ENCODE measurements at places on chromosomes 12 and 14.
A peak's percentile ranks its signal among the peaks of the same experiment; 100 is the strongest.

GRCh38 chr12:106953352-106954250 is 2.1 kb upstream of the TMEM263 start:
- peak; percentile 46 for DNase-seq

DNA sequence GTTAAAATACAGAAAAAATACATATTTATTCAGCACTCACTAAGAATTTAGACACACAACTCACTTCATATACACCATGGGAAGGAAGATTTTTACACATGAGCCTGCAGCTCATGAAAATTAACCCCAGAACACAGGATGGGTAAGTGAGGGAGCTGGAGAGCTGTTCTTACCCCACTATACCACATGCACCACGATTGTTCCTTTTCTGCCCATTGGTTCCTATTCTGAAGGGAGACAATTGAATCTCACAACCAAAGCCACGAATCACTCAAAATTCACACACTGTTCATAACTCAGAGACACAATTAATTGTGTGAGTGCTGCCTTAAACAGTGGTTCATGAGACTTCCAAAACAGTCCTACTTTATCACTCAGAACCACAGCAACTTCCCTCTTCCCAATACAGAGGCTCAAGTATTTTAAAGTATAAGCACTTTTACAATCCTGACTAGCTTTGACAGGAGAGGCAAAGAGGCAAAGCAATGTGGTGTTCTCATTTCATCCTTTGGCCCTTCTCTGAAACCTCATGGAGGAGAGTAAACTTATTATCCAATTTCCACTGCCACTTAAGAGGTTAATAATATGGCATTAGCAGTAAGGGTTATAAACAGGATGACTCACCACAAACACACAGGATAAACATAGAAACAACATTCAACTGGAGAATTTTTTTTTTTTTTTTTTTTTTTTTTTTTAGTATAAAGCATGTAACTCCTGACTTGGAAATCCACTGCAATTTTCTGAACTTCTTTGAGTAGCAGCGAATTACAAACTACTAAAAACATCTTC is 59.5 kb downstream of the ITPR2 start:
- DNase-seq, result no peak

- peak; percentile 83 for DNase-seq
Observed at GRCh38 chr14:104826189-104826860, 25.4 kb downstream of the ZBTB42 start.

- DNase-seq, result peak; percentile 49
Observed at GRCh38 chr12:90801776-90802175, 153.2 kb downstream of the CCER1 start.

DNA sequence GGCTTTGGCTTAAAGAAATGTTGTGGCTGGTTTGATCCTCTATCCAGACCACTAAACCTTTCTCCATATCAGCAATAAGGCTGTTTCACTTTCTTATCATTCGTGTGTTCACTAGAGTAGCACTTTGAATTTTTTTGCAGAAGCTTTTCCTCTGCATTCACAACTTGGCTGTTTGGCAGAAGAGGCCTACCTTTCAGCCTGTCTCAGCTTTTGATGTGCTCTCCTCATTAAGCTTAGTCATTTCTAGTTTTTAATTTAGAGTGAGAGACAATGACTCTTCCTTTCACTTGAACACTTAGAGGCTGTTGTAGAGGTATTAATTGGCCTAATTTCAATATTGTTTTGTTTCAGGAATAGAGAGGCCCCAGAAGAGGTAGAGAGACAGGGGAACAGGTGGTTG is 13.8 kb downstream of the KCNMB4 start:
- no peak for DNase-seq

- no peak for DNase-seq
Observed at GRCh38 chr12:101703487-101703886, 6.0 kb downstream of the CHPT1 start.

DNA sequence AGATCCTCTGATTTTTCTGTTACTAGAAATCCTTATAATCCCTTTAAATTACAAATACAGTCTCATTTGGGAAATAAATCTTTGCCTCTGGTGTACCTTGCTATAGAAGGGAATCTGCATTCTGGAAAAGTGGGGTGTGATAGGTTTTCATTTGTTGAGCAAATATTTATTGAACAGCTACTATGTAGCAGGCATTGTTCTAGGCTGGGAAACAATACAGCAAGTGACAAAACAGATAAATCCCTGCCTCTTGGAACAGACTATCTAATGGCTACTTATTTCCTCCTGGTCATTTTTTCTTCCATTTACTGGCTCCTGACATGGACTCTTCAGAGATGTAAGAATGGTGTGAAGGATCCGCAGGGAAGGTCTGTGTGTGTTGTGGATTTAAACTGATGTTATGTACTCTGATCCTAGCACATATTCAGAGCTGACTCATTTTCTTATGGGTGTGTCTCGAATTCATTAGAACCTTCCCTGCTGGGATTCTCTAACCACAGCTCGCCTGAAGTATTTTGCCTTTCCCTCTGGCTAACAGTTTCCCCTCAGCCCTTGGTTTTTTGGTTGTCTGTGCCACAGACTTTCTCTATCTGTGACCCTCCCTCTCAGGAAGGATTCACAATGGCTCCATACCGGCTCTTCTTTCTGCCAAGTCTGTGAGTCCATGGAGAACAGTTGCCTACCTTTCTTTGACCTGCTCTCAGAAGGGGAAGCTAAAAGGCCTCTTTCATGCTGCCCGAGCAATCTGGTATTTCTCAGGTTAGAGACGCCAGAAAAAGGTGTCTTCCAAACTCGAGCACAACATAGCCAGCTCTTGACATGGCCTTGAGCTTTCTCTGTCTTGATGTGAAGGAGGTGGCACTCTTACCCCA is 53.7 kb downstream of the TMTC2 start:
- peak; percentile 92 for DNase-seq

- no peak for DNase-seq
Observed at GRCh38 chr14:103372017-103372416, 13.2 kb upstream of the MARK3 start.

DNA sequence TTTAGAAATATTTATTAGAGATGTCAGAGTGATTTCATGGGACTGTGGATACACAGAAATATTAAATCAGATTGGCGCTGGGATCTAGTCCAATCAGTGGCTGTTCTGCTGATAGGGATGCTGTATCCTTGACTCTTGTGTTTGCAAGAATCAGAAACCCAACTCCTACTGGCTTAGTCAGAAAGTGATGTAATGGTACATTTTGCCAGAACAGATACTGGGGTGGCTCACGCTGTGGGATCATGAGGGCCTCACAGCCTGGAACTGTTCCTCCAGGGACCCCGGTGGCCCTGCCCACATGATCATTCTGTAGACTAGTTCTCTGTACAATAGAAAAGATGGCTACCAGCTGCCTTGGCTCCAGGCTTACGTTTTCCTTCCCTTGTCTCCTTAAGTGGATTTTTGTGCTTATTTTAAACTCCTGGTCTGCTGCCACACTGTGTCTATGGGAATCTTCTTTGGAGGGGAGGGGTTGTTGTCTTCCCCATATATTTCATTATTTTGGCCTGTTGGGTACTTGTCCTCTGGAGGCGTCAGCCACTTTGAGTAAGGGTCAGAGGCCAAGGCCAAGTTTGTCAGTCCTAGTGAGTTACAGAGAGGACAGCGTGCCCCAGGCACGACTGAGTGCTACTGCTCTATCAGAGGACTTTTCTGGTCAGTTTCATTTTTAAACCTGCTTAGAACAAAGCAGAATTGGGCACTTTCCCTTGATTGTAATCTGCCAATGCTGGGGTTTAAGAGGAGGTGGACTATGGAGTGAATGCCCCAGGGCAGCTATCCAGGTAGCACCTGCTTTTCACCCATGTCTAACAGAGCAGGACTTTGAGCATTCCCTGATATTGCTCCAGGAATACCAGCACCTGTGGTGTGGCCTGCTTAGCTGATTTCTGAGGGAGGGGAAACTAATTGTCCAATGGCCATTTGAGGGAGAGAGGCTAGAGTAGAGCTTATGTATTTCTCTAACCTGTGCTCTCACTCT is 164.3 kb downstream of the SLC5A8 start:
- DNase-seq, result peak; percentile 10

DNA sequence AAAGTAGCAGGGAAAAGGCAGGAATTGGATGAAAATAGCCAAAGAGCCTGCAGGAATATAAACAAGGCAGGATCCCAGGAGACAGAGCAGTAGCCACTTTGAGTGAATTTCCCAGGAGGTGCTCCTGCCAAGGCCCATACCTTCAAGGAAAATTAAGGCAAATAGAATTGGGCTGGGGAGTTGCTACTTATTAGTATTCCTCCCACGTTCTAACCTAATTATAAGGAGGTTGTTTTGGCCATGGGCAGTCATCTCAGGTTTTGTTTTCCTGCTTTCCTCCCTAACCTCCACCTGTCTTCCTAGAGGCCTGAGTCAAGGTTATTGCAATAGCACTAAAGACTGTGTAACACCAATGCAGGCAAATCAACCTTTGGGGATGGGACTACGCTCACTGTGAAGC is 73.1 kb downstream of the DAD1 start:
- DNase-seq, result no peak

DNA sequence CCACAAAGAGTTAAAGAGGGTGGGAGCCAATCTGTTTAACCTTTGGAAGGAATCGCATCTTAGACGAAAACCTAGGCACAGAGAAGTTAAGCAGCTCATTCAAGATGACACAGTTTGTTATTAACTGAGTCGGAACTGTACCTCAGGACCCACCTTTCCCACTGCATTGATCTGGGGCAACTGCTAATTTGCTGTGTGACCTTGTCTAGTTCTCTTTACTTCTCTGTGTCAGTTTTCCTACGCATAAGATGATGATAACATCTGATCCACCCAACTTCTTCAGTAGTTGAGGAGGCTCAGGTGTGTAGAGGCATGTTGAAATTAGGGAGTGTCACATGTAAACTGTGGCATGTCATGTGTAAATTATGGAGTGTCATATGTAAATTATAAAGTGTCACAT is 186.2 kb downstream of the ZFP36L1 start:
- no peak for DNase-seq

DNA sequence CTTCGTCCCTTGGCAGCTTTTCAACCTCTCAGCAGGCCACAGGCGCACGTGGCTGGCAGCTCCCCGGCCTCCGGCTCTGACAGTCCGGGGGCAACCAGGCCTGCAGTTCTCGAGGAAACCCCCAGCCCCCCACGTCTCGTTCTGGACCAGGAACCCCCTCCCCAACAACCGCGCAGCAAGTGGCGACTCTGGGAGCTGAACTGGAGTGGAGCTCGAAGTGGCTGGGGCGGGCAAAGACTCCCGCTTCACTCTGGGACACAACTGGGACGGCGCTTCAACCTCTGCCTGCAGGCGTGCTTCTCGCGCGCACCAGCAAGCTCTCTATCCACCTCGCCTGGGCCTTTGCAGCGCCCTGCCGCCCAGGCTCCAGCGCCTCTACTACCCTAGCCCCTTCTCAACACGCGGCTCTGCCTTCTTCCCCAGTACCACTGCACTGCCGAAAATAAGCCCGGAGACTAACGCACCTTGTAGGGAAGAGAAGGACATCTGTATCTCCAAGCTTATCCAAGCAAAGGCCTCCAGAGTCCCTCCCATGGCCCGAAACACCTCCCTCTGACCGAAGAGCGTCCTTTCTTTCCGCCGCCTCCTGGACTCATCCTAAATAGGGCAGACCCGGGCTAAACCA is 2.4 kb upstream of the NKX2-1 start:
- no peak for DNase-seq

DNA sequence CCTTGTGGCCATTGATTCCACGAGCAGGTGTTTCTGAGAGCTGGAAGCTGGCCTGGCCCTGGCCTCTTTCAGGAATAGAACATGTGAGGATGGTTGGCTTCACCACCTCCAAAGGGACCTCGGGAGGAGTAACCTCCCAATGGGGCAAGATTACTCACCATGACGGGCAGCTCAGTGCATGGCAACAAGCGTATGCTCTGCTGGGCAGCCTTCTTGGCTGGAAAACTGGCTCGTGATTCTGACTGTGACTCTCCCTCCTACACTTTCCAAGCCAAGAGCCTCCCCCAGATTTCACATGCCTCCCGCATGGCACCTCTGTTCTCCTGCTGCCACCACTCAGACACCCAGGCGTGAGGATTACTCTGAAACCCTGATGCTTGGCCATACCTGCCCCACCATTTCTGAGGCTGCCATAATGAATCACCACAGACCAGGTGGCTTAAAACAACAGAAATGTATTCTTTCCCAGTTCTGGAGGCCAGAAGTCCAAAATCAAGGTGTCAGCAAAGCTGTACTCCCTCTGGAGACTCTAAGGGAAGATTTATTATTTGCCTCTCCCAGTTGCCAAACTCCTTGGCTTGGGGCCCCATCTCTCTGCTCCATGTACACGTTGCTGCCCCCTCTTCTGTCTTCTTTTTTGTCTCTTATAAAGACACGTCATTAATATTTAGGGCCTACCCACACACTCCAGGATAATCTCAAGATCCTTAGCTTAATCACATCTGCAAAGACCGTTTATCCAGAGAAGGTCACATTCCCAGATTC is 215.9 kb downstream of the CHST11 start:
- no peak for DNase-seq

DNA sequence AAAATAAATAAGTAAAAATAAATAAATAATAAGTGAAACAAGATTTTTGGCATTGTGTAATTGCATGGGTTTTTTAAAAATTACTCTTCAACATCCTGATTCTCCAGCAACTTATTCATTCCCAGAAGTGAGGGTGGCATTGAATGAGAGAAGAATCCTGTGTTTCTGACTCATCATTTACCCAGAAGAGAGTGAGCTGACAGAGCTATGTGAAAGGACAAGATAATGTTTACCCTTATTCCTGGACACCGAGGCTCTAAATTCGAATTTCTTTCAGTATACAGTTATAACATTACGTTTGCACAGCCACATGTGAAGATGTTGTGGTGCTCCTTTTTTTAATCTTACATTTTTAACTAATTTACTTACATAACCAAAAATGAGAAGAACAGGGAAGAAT is 36.4 kb downstream of the BBS10 start:
- peak; percentile 75 for DNase-seq

DNA sequence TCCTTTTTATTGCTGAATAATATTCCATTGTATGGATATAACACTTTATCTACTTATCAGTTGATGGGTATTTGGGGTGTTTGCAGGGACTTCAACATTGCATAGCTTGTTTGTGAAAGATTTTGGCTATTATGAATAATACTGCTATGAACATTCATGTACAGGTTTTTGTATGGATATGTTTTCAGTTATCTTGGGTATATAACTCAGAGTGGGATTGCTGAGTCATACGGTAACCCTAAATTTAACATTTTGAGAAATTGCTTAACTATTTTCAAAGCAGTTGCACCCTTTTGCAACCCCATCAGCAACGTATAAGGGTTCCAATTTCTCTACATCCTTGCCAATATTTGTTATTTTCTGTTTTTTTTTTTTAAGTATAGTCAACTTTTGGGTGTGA is 27.3 kb upstream of the HELB start:
- no peak for DNase-seq

DNA sequence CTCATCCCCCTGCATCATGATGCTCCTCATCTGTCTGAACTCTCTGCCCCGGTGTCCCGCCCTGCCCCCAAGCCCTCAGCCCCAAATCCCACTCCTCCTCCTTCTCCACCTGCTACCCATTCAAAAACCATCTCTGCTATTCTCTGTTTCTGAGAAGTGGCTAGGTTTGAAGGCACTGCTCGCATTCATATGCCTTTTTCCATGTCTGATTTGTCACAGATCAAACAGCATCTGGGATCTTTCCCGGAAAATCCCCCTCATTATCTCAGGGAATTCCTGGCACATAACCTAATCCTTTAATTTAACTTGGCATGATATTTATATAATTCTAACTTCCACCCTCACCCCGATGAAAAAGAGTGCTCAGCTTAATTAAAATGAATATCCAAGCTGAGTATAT is 3.3 kb upstream of the ADAM20 start:
- no peak for DNase-seq

All from fibroblast of skin of scalp (primary cell).